Tibial nerve (tissue), 4 donors: ENCODE measurements at places on chromosomes 3 and 15.
A peak's percentile ranks its signal among the peaks of the same experiment; 100 is the strongest.

- no peak overlapping the region for H3K4me3 ChIP-seq
- no peak overlapping the region for H3K27ac ChIP-seq
- H3K4me1 ChIP-seq: peaks cover 14% of the 10 kb centered on the region
- H3K36me3 ChIP-seq: no peaks in the 10 kb centered on the region
These were observed 35.7 kb upstream of the CPB1 start for GRCh38 chr3:148791920-148792319.

- H3K27ac ChIP-seq: peak overlapping the region; percentile 90
- H3K4me1 ChIP-seq: peaks cover 35% of the 10 kb centered on the region
- no peak for DNase-seq
- H3K36me3 ChIP-seq: no peaks in the 10 kb centered on the region
These were observed 681 bp downstream of the TWF2 start for GRCh38 chr3:52238193-52238760.

DNA sequence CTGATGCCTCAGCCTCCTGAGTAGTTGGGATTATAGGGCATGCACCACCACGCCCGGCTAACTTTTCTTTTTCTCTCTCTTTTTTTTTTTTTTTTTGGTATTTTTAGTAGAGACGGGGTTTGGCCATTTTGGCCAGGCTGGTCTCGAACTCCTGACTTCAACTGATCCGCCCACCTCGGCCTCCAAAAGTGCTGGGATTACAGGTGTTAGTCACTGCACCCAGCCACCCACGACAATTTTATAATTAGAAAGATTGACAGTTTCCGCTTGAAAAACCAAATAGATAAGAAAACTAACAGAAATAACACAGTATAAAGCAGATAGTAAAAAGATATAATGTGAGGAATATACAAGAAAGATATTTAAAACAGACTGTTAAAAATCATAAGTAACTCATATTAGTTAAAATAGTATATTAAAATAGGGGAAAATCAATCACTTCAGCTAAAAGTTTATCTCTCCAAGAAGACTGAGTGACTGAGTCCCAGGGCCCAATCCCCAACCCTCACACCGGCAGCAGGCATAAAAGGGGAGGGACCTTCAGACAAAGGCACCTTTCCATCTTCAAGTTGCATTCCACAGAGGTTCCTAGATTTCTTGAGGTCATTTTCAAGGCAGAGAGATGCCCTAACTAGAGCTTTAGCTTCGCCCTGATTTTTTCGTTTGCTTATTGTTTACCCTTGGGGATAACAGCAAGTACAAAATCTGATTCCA lies 1.4 kb upstream of the WHAMM start:
- no peaks in the 10 kb centered on the region for H3K36me3 ChIP-seq
- H3K27ac ChIP-seq: no peak overlapping the region
- H3K27me3 ChIP-seq: no peaks in the 10 kb centered on the region
- DNase-seq: no peak
- peaks cover 12% of the 10 kb centered on the region for H3K4me1 ChIP-seq

GRCh38 chr15:98937413-98938104 lies 70.0 kb downstream of the PGPEP1L start:
- H3K4me3 ChIP-seq: no peak overlapping the region
- no peaks in the 10 kb centered on the region for H3K27me3 ChIP-seq
- H3K27ac ChIP-seq: no peak overlapping the region
- DNase-seq: no peak
- no peaks in the 10 kb centered on the region for H3K36me3 ChIP-seq
- no peaks in the 10 kb centered on the region for H3K4me1 ChIP-seq
